ENCODE measurements at places on chromosomes 3 and 15. TPM values are rescaled to one million over a fixed set of nuclear protein-coding genes. Genes with fewer than 3 reads are reported as not detected.

GRCh38 chr3:24763393-24763792, 268.7 kb upstream of the THRB start:
- H3K27ac ChIP-seq, result peak overlapping the region; percentile 91
- H3K27me3 ChIP-seq, result no peaks in the 10 kb centered on the region
- H3K36me3 ChIP-seq, result peaks cover 5% of the 10 kb centered on the region
- no peak for DNase-seq
- H3K4me3 ChIP-seq, result no peak overlapping the region

- H3K4me1 ChIP-seq, result peaks cover 10% of the 10 kb centered on the region
- no peaks in the 10 kb centered on the region for H3K36me3 ChIP-seq
- no peak overlapping the region for H3K27ac ChIP-seq
- H3K4me3 ChIP-seq, result no peak overlapping the region
- no peaks in the 10 kb centered on the region for H3K27me3 ChIP-seq
- DNase-seq, result no peak
These were observed 131.6 kb upstream of the RASGRP1 start for GRCh38 chr15:38696109-38696727.

- H3K27ac ChIP-seq, result no peak overlapping the region
- DNase-seq, result no peak
- H3K27me3 ChIP-seq, result peaks cover 2% of the 10 kb centered on the region
- H3K36me3 ChIP-seq, result no peaks in the 10 kb centered on the region
These were observed 15.6 kb downstream of the CCRL2 start for GRCh38 chr3:46422617-46423016.

- no peak for DNase-seq
- peaks cover 17% of the 10 kb centered on the region for H3K4me1 ChIP-seq
- H3K4me3 ChIP-seq, result no peak overlapping the region
- H3K36me3 ChIP-seq, result peaks cover 26% of the 10 kb centered on the region
- H3K27ac ChIP-seq, result no peak overlapping the region
- no peaks in the 10 kb centered on the region for H3K27me3 ChIP-seq
These were observed 26.3 kb upstream of the LRRN1 start for GRCh38 chr3:3772920-3773319.

ZBED2 gene
- total RNA-seq, result not detected

FAM107A gene
- not detected for total RNA-seq
